ENCODE measurements at places on chromosomes 5 and 9.

GRCh38 chr5:100779669-100780375, 123.3 kb downstream of the ST8SIA4 start:
- peak; percentile 19 for DNase-seq

GRCh38 chr9:129968690-129969485, 74.1 kb downstream of the FNBP1 start:
- no peak for DNase-seq

DNA sequence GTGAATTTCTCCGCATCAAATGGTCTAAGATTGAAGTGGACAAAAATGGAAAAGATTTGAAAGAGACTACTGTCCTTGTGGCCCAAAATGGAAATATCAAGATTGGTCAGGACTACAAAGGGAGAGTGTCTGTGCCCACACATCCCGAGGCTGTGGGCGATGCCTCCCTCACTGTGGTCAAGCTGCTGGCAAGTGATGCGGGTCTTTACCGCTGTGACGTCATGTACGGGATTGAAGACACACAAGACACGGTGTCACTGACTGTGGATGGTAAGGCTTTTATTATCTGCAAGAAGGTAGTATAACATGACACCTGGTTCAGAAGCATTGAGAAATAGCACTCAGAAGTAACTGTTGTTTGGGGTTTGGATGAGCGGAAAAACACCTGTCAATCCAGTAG, 18.7 kb downstream of the VCAN start:
- no peak for DNase-seq

DNA sequence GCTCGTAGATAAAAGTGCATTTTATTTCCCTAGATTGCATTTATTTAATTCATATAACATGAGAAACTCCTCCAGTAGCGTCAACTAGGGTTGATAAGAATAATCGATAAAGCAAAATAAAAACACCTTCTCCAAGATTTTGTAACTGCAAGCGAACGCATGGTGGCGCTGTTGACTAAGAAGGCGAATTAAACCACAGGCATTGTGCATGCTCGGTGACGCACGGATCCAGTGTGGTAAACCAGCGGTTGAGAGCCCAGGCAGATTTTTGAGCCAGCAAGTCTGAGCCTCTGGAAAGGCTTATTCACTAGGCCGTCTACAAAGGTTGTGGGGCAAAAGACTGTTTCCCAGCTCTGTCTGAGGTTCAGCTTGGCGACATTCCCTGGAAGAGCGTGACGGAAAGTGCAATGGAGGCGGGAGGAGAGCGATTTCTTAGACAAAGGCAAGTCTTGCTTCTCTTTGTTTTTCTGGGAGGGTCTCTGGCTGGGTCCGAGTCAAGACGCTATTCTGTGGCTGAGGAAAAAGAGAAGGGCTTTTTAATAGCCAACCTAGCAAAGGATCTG, at the start of gene PCDHB3:
TSS of gene PCDHB3 (plus strand) at position 231 of the 563 bp plus-strand sequence. CDS start at position 408, 177 bp downstream.
- DNase-seq, result no peak

DNA sequence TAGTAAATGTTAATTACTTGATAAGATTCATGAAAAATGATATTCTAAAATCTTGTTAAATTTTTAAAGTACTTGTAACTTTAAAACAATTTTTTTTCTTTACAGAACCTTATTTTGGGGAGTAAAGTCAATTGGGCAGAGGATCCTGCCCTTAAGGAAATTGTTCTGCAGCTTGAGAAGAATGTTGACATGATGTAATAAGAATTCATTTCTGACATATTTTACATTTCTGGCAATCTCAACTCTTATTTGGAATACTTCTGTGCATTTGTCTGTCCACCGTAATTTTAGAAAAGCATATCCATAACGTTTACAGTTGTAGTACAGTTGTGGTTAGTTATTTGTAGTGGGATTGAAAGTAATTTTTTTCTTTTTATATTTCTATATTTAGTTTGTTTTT, 20.2 kb downstream of the CENPH start:
- DNase-seq, result no peak

GRCh38 chr9:121782514-121783110, 131.2 kb downstream of the DAB2IP start:
- peak; percentile 4 for DNase-seq

Measured in transverse colon (tissue), 4 donors.